ENCODE measurements at places on chromosomes 2 and 18. TPM values are rescaled to one million over a fixed set of nuclear protein-coding genes. Genes with fewer than 3 reads are reported as not detected.

The ALK gene
- not detected for total RNA-seq

The BCL2 gene
- total RNA-seq: 4.0 TPM

GRCh38 chr2:216757532-216757931, 62.2 kb upstream of the IGFBP5 start:
- no peak for DNase-seq

DNA sequence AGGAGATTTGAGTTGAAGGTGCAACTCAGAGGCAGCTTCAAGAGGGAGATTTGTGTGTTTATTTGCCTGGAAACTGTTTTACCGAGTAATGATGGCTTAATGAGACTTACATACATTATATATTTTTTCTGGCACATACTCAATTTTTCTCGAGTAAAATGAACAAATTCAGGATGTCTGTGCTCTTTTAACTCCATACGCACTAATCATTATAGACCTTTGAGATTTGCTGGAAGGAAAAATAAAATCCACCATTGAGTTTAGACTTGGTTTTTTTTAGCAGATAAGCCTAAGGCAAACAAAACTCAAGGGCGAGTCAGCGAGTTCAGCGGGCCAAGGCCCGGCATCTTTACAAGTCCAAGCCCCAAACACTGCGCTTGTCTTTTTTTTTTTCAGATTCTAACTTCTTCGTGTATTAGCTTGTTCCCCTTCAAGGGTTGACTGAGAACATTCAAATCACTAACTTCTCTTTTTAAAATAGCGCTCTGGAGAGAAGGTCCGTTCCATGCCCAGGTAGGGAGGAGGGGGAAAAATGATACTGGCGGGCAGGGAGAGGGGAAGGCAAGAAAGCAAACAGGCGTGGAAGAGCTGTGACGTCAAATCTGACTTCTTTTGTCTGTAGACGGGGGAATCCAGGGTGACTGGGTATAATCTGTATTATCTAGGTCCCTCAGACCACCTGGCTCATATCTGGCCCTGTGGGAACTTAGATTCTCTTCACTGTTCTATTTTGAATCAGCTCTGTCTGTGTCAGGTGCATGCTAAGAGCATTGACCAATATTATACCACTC, 72.7 kb upstream of the MAP3K20 start:
- DNase-seq: no peak

- DNase-seq: no peak
Observed at GRCh38 chr2:55026202-55026601, 24.0 kb downstream of the RTN4 start.

GRCh38 chr2:119293900-119294299, 70.3 kb downstream of the STEAP3 start:
- no peak for DNase-seq
